ENCODE measurements at places on chromosomes 5 and 9.

- DNase-seq: no peak
Observed at GRCh38 chr5:139949710-139950109, 93.4 kb downstream of the NRG2 start.

GRCh38 chr9:79572032-79572607 lies 355 bp downstream of the TLE4 start:
- DNase-seq: no peak

DNA sequence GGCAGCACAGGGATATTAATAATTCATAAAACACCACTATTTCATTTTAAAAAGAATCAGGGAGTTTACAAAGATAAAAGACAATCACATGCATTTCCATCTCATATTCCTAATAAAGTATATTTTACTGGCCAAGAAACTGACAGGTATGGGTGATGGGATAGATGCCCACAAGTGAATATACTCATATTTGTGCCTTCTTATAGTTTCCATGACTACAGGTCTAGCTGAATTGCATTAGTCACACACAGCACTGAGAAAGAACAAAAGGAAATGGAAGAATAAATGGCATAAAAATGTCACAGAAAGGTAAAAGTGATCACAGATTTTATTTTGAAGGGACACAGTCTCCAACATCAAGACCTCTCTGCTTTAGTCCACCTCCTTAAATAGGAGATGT lies 193.5 kb downstream of the PLK2 start:
- no peak for DNase-seq

GRCh38 chr9:14532456-14533115 lies 160.6 kb downstream of the ZDHHC21 start:
- no peak for DNase-seq

DNA sequence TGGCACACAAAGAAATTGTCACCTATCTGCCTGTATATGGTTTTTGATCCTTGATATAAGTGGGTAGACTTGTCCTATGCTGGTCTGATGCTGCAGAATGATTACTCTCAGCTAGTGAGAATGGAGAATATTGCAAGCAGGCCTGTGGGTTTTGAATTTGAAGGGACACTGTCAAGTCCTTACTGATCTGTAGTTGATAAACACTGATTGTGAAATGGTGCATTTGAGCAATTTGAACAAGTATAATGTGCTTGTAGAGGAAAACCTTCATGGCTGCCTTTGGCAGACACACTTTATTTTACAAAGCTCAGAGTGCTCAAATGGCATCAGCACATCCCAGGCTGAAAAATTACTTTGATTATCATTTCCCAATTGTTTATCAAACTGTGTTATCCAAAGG lies 9.3 kb downstream of the ENTREP1 start:
- no peak for DNase-seq

Measured in CD4-positive, alpha-beta T cell treated with Interleukin-1 beta for 1 hour (primary cell).